Stimulated activated CD4-positive, alpha-beta T cell treated with anti-CD3 and anti-CD28 coated beads, Interleukin-12 subunit alpha, Interleukin-12 subunit beta, amount 100 ng/mL, for 48 hours (primary cell): ENCODE measurements at places on chromosomes 6 and 20.

DNA sequence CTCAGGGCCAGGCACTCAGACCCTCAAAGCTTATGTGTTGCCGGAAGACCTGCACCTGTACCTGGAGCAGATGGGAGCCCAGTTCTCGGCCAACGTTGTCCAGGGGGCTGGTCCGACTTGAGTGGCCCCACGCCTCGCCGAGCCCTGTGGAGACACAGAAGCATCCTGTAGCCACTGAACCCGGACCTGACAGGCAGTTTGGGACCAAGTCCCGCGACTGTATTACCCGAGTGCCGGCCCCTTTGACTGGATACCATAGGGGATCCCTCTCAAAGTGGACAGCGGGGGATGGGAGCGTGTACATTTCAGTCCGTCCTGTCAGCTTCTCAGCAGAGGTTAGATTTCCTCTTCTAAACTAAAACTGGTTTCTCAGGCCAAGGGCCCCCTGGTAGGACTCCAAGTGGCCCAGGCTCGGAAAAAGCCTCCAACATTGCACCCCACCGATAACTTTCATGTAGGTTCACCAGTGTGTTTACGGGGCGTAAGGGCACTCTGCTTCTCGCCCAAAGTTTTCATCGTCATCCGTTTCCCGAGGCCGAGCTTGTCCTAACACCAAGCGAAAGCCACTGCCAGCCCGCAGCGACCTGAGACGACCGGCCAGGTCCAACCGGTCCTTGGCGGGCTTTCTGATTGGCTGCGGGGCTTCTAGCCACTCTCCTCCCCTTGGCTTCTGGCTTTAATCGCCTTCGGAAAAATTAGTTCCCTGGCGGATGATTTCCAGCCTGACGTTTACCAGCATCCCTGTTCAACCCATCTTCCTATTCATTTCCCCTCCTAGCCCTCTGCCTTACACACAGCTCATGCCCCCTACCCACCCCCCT lies 10.8 kb downstream of the SIM1 start:
- no peak for DNase-seq

GRCh38 chr6:37303891-37304503 lies 46.1 kb upstream of the TMEM217 start:
- DNase-seq: no peak

GRCh38 chr6:39343396-39343870 lies 20.9 kb upstream of the KCNK16 start:
- DNase-seq: no peak

DNA sequence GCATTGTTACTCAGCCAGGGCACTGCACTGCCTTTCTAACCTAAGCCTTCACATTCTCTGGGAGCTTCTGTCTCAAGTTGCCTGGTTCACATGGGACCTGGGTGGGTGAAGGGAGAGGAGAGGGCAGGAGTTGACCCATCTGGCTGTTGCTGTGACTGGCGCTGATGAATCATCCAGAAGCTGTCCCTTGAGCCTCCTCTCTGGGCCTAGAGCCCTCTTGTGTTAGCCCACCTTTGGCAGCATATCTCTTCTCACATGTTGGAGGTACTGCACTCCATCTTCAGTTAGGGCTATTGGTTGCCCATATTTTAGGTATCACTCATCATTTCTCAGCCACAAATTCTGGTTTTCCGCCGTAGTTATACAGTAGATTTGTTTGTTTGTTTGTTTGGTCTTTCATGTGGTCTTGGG lies 19.8 kb downstream of the XRN2 start:
- no peak for DNase-seq

DNA sequence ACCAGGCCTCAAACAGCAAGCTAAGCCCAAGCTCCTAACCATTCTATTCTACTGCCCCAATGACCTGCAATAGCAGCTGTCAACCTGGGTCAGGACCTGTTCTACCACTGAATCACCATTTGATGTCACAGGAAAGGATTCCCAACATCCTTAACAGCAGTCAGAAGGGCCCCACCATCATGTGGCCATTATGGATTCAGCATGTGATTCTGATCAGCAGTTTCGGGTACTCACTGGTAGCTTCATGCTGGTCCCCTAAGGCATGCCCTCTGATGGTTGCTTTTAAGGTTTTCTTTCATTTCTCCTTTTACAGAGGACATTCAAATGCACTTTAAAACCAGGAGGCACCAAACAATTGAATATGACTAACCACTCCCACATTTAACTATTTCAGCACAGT lies 37.3 kb upstream of the MAP7 start:
- DNase-seq: no peak

DNA sequence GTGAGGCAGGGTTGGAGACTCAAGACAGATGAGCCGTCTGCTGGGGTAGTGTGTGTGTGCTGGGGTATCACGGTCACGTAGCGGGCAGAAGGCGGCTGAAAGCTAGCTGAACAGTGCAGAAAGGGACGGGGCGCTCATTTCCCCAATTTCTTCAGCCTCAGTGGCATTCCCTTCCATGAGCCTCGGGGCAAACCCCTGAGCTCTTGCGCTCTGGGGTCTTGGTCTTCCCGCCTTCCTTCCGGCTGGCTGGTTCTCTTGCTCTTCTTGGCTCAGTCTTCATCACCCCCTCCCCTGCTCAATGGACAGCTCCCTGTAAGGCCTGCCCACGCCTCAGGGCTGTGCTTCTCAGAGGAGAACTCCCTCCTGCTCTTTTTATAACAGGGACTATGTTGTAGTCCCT lies 15.5 kb upstream of the TMEM181 start:
- DNase-seq: no peak

GRCh38 chr6:104884867-104885517 lies 25.3 kb upstream of the HACE1 start:
- no peak for DNase-seq

- DNase-seq: no peak
These were observed 40.6 kb downstream of the NOL7 start for GRCh38 chr6:13655700-13656099.

DNA sequence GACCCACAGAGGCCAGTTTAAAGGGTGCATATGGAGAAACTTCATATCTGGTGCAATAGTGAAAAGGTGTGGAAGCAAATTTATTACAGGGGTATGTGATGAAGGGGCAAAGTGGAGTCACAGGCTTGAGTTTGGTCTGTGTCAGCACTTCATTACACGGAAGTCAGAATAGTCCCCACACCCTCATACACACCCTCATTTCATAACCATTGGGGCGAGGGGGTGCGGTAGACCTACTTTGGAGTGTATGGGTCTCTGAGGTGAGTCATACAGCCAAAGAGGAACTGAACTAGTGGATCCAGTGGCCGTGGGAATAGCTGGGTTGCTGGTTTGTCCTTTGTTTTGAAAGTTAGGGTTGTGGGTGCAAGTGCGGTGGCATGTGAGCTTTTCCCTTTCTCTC lies 3.3 kb downstream of the TM9SF4 start:
- DNase-seq: no peak

DNA sequence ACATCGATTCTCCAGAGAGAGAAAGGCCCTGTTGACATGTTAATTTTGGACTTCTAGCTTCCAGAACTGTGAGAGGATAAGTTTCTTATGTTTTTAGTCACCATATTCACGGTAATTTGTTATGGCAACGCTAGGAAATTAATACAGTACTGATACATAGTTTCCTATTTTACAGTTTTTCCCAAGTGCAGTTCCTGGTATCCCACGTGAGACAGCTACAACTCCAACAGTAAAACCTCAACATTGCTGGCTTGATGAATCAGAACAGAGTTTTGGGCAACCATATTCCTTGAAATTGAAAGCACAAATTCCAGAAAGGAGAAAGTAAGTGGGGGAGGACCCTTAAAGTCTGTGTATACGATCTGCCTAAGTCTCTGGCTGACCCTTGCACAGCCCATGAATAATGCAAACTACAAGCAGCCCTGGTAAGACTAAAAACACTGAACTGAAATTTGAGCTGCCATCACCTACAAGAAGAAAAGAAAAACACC lies 505.1 kb upstream of the NRSN1 start:
- no peak for DNase-seq

DNA sequence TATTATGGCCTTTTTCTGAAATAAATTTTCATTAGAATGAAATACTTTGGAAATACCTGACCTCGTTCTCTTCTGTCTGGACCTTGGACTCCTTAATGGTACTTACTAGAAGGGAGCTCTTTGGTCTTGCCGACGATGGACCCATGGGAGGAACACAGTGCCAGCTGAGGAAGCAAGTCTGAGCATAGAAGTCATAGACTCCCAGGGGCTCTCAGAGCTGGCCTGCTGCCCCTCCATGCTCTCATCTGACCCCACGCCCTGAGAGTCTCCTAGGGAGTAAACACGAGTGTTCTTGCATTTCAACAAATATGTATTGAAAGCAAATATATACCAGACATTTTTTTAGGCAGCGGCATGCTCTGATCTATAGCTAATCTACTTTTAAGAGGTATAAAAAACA lies 87.8 kb downstream of the PLEKHG1 start:
- DNase-seq: no peak

DNA sequence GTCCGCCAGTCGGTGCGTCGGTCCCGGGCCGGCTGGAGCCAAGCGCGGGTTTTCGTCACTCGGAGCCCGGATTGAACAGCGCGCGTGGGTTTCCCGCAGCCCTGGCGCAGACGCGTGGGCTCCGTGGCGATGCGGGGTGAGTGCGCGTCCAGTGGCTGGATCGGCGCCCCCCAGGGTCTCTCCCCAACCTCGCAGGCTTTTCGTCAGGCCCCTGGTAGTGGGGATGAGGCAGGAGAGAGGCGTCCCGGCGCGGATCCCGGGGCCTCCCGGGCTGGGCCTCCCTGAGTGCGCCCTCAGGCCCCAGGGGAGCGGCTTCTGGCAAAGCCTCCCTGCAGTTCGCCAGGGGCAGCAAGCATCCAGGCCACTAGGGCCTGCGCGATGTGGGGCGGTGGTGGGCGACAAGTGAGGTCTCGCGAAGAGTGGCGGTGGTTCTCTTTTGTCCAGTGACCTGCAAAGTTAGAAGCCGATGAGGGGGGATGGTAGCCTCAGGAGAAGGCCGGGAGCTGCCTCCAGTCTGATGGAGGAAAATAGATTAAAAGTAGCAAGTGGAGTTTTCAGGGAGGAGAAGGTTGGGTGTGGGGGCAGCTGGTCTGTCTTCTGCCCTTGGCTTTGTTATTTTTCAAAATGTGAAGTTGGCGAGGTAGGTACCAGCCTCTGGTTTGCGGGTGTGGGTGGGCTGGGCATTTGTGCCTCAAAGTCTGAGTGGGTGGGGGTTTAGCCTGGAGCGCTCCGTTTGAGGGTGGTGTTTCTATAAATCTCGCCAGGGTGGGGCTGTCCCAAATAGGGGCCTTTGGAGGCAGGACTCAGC lies 1.6 kb downstream of the TOX2 start:
- DNase-seq: no peak

DNA sequence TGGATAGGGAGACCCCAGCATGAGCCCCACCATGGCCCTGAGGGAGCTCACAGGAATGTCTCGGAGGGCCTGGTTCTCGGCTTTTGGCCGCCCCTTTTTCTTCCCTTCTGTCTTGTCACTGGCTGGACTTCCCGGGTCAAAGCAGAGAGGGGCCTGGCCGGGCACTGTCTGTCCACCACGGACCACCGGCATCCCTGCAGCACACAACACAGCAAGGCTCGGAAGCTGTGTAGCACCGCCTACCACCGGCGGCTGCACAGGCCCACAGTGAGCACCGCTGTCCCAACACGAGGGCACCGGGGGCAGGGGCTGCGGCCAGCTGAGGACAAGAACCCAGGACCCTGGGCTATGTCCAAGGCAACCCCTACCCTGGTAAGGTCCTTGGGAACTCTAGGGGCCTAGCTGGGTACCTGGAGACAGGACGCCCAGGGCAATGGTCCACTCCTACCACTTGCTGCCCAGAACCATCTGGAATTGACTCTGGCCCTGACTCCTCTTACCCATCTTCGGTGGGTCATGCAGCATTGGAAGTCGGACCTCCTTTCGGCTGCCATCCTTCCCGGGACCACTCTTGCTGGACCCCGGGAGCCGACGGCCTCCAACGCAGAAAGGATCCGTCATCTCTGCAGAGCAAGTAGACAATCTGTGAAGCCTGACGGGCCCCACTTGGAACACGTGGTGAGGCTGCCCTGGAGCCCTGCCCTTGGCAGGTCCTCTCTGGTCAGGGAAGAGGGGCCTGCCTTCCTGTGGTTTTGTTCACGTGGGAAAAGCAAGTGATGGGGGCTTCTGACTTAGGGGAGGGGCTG lies 2.2 kb downstream of the ZNF512B start:
- DNase-seq: no peak

DNA sequence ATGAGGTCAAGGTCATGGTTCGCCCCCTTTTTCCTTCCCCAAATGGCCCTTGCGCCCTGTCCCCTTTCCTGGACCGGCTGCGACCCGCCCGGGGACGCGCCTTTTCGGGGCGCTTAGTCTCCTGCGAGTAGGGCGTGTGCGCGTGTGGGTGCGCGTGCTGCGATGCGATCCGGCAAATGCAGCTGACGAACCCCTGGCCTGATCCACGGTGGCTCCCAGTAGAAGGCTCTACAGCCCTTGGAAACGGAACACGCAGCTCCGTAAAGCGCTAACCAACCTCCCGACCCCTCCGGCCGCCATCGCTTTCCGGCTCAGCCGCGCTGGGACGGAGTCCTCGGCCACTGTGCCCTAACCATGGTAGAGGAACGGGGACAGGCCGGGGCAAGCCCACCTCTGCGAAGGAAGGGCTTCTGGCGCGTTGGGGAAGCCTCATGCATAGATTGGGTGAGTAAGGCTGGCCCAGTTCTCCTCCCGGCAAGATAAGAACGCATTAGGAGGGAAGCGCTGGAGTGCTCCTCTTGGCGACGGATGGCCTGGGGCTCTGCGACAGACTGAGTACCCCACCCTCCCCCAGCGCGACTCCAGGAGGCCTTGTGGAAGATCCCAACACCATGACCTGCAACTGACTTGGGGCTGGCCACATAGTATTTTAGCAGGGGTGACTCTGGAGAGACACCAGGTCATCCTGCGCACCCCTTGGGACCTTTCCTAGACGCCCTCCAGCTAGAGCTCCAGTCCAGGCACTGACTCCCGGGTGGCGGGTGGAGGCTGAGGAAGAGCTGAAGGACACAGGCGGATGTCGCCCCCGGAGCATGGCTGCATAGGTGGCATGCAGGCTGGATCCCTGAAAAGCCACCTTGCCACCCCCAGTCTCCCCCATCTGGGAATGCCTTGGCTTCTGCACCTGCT lies 1.1 kb upstream of the SLC4A11 start:
- no peak for DNase-seq

DNA sequence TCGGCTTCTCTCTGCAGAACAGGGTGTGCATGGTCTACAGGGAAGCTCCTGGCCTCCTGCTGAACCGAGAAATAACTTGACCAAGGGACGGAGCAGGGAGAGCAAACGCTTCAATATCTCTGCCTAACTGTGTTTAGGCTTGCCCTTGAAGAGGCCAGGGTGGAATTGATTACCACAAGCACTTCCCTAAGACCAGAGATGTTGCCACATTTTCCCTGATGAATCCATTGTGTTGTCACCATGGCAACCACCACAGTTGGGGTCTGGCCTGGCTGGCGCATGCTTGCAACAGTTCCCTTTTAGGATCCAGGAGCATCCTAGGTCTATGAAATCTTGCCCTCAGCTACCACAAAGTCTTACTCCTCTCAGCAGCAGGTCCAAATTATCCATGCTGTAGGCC lies 213.5 kb upstream of the SULF2 start:
- DNase-seq: no peak

DNA sequence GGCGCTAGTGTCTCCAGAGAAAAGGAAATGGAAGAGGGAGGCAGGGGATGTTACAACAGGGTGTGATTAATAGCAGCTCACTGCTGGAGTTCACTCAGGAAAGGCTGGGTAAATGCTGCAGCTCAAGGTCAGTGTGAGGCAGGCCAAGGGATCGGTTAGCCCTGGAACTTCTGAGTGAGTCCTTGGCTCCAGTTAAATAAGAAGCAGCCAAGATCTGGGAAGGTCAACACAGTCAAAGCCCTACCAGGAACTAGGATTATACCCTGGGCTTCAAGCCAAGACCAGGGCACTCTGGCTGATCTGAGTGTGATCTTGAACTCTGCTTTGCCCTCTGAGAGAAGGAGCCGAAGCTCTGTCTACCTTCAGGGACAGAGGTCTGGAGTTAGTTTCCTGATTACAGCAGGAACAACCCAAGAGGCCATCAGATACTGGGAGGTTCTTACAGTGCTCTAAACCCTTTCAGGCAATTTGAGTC lies 44.3 kb downstream of the TPD52L1 start:
- no peak for DNase-seq
